Jurkat, Clone E6-1 (cell line): ENCODE measurements at places on chromosomes 7 and 10.
A peak's percentile ranks its signal among the peaks of the same experiment; 100 is the strongest.

DNA sequence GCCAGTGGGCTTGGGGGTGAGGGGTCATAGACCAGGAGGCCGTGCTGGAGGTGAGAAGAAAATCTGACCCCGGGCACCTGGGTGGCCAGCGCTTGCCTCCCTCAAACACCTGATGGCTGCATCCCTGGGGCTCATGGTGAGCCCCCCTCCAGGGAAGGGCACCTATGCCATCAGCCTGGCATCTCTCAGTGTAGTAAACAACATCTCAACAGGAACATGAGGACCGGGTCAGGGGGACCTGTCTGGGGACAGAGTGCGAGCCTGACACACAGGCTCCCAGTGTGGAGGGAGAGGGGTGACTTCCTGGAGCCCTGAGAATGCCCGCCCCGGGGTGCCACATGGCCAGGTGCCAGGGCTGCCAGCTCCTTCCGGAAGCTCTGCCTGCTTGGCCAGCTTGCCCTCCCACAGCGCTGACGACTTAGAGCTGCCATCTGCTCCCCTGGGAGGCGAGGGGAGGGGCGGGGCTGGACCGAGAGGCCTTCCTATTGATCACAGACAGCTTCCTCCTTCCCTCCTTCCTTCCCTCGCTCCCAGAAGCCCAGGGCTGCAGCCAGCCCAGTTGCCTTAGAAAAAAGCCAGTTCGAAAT is 12.3 kb downstream of the STX1A start:
- no peak for DNase-seq

GRCh38 chr7:36404639-36405408 is 15.2 kb downstream of the ANLN start:
- no peak for DNase-seq

DNA sequence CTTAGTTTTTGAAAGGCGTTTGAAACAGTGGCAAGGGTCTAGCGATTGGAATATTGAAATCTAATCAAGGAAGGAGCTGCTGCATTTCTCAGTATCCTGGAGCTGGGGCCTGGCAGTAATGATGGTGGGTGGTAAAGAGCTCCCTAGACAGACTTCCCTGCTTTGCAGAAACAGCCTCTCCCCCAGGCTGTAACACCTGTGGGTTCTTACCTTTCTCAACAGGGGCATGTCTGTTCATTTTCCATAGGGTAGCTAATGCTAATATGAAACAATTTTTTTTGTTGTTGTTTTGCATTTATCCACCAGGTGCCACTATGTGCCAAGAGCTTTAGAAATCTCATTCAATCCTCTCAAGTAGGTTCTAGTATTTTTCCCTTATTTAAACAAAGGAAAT is 345.5 kb downstream of the REEP3 start:
- DNase-seq = no peak

DNA sequence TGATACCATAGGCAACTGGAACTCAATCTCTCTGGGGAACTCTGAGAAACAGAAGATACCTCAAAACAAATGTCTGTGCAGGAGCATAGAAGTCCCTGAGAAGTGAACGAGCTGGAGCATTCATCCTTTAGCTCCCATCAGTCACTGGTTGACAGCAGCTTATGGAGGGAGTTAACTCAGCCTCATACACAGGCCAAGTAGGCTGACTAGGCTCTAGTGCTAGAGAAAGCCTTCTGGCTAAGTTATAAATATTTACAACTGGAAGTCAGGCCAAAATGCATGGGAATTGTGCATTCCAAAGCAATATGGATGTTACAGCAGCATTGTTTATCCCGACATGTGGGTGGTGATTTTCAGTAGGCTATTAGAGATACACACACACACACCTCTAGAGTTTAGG is 66.5 kb downstream of the ANK3 start:
- DNase-seq = no peak

DNA sequence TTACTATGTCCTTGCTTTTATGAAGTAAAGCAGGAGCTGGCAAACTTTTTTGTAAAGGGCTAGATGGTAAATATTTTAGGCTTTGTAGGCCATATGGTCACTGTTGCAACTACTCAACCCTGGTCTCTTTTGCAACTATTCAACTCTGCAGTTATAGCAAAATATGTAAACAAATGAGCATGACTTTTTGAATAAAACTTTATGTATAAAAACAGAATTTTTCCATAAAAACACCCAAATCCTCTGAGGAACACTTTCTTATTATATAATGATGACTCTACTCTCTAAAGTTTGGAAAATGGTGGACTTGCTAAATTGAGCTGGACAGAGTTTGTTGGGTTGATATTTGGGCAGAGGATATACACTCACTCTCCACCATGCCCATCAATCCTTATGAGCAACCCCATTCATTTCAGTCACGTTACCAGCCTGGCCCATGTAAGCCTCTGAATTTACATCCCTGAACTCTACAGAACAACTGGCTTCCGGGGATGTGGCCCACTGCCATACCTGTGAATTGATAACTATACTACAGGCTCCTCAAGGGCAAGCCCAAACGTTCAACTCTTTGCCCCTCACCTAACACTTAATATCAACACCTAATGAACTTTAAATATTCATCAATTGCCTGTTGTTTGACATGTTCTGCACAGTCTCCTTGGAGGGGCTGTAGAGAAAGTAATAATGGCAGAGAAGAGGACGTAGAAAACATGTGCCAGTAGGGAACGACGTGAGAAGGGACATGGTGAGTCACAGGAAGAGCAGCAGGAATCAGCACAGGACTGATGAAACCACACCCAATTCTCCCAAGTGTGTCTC is 37.6 kb downstream of the SGMS1 start:
- DNase-seq = no peak

- no peak for DNase-seq
Observed at GRCh38 chr7:50353894-50354595, 49.5 kb downstream of the IKZF1 start.

GRCh38 chr7:48251766-48252165 is 80.5 kb downstream of the ABCA13 start:
- DNase-seq = no peak

GRCh38 chr10:77404810-77405209 is 232.8 kb downstream of the KCNMA1 start:
- no peak for DNase-seq

GRCh38 chr7:157596471-157596870 is 259.7 kb downstream of the DNAJB6 start:
- no peak for DNase-seq

GRCh38 chr7:148334441-148334956 is 256.1 kb upstream of the C7orf33 start:
- DNase-seq = no peak

- DNase-seq = no peak
Observed at GRCh38 chr10:122828716-122829255, 16.9 kb downstream of the CUZD1 start.

- DNase-seq = no peak
Observed at GRCh38 chr7:91039033-91039432, 225.2 kb upstream of the FZD1 start.

DNA sequence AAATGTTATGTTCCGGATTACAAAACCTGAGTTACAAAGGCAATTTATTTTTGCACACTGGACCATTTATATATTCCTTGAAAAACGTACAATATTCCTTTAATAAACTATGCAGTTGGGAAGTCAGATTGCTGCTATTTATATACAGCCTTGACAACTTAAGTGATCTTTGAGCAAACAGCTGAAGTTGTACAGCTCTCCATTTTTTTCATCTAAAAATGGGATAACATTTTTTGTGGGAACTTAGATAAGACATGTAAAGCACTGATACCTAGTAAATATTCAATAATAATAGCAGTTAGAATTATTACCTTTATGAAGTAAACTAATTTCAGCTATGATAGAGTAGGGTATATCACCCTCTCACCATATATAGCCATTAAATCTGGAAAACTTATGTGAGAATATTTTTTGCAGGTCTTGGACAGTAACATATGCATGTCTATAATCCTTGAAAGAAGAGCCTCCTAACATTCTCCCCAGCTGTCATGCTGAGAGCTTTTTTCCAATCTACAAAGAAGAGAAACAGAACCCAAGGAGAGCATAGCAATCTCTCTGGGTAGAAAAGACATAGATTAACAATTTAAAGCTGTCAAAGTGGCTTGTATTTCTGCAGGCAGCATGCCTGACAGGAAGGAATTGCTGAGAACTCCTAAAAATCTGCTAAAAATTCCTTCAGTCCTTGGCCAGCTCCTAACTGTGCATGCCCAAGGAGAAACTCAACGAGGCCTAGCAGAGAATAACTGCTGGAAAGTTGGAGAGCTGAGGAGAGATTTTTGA is 326.0 kb downstream of the CRPPA start:
- DNase-seq = no peak

DNA sequence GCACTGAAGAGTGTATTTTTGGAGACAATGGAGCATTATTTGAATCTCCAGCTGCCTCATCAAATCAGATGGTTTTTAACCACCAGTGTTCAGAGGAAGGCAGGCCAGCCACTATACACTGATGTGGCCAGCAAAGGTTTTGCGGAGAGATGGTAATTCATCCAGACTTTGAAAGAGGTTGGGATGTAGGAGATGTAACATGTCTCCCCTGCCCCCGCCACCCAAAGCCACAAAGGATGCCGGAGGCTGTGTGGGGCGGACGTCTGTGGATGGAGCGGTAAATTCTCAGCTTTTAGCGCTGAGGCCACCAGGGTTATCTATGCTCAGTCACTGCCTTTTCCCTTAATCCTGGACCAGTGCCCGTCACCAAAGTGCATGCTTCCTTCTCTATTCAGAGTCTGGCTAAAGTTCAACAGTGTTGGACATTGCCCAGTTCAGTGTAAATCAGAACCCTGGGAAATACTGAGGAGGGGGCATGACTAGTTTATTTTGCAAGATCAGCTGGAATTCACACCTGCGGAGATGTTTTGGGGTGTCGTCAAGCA is 3.7 kb upstream of the TRIP6 start:
- no peak for DNase-seq

DNA sequence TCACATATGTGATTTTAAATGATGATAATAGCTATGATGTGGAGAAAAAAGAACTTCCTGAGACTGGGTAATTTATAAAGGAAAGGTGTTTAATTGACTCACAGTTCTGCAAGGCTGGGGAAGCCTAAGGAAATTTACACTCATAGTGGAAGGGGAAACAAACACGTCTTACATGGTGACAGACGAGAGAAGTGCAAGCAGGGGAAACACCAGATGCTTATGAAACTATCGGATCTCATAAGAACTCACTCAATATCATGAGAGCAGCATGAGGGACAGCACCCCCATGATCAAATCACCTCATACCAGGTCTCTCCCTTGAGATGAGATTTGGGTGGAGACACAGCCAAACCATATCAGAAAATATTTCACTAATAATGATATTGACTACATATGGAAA is 4.1 kb upstream of the LIPN start:
- no peak for DNase-seq

- no peak for DNase-seq
Observed at GRCh38 chr10:111093741-111094380, 17.0 kb downstream of the ADRA2A start.

DNA sequence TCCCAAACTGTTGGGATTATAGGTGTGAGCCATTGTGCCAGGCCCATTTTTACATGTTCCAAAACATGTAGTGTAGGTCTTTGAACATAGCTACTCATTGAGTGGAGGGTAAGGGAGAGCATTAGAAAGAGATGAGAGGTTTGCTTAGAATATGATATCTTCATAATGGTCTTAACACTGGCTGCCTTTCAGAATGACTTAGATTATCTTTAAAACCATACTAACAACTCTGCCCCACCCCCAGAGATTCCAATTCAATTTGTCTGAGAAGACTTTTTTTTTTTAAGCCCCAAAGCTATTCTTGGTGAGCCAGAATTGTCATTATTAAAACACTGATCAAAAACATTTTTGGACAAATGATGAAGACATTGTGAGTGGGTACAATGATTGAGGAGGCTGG is 168.9 kb downstream of the PHTF2 start:
- no peak for DNase-seq

DNA sequence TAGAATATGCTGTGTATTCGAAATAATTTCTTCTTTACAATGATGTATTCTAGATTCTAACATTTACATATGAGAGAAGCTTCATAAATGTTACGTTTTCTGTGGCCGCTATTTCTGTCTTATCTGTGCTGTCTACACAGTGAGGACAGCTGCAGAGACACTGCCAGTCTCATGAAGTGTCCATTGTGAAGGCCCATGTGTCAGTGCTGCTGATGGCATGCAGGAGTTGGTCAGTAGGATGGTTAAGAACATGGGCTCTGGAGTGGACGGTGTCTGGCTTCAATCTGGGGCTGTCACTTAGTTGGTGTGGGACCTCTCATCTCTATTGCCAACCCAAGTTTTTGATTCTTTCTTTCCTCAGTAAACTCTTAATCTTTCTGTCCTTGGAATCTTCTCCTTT is 137.3 kb downstream of the SDK1 start:
- DNase-seq = no peak

DNA sequence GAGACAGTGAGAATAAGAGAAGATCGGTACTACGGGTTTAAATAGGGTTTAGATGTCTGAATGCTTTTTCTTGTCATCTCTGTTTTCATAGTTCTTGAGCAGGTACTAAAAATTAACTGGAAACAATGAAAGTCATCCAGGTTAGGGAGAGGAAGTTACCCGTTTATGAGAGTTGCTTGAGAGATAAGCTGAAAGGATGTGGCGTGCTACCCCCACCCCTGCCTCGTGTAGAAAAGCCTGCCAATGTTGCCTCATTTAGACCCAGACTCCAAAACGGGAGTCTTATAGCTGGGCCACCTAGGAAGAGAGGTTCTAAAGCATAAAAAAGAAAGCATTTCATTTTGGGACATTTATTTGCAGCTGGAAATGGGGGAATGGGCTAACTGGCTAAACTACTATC is 10.2 kb downstream of the AKR1C4 start:
- DNase-seq = peak; percentile 62

GRCh38 chr7:112383671-112384417 is 66.4 kb upstream of the IFRD1 start:
- peak; percentile 51 for DNase-seq

DNA sequence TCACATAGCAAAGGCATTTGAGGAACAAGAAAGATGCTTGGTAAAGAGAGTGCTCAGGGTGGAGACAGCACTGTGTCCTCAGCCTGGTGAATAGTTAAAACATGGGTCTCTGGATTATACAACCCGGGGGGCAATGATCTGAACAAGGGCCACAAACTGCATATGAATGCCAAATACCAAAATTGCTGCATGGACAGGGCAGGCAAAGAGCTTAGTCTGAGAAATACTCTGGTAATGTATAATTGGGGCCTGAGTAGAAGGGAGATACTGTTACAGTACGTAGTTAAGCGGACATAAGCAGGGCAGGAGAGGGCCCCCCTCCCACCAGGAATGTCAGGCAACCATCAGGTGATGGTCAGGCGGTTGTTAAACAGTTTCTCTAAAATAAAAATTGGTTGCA is 99.3 kb upstream of the CDK1 start:
- DNase-seq = no peak

- peak; percentile 71 for DNase-seq
Observed at GRCh38 chr7:2037301-2037807, 195.4 kb downstream of the MAD1L1 start.

DNA sequence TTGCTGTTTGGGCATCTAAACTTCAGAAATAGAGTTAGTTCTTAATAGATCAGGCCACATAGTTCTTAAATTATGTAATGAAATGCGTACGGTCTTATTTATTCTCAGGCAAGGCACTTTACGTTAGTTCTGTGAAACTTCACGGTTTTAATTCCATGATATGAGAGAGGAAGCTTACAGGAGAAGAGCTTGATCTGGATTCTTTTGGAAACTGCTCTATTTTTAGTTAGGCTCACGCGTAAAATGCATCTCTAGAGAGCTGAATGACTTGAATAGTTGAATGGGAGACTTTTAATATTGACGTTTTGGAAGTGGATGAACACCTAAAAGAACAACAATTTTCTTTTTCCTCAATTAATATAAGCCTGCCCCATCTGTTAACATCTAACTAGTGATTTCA is 71.1 kb downstream of the PRKG1 start:
- no peak for DNase-seq
